ENCODE measurements at places on chromosomes 11 and 22.

- DNase-seq, result no peak
Measured at GRCh38 chr22:26549902-26550497, 37.7 kb upstream of the TFIP11 start.

- no peak for DNase-seq
Measured at GRCh38 chr22:24550902-24551435, 4.0 kb downstream of the GUCD1 start.

GRCh38 chr11:1381793-1382425 lies 7.8 kb upstream of the BRSK2 start:
- DNase-seq, result no peak

GRCh38 chr22:48268771-48269552 lies 1506.5 kb downstream of the TBC1D22A start:
- no peak for DNase-seq

- no peak for DNase-seq
Measured at GRCh38 chr11:34564406-34564805, 50.8 kb upstream of the ELF5 start.

GRCh38 chr11:117490911-117491310 lies 163.3 kb downstream of the CEP164 start:
- DNase-seq, result no peak

DNA sequence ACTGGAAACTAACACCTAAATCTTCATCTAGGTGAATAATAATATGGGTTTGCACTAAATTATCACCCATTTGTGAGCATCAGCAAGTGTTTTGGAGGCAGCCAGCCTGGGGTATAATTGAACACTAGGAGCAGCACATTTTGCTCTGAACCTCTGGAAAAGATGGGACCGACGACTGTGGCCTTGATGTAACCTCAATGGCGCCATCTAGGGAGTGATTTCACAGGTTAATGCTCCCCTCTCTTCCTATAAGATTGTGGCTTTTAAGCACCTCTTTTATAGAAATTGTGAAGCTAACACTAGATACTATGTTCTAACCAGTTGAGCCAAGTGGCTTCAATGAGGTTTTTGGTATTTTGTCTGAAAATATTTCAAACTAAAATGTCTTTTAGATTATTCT lies 203.7 kb downstream of the NELL1 start:
- DNase-seq, result no peak

DNA sequence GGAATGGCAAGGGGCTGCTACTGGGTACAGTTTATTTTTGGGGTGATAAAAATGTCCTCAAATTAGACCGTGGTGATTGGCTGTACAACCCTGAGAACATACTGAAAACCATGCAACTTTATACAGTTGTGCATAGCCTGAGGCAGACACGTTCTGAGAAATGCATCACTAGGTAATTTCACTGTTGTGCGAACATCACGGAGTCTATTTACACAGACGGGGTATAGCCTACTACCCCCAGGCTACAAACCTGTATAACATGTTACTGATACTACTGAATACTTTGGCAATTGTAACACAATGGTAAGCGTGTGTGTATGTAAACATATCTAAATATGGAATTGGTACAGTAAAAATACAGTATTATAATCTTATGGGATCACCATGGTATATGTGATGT lies 23.6 kb downstream of the NARS2 start:
- no peak for DNase-seq

DNA sequence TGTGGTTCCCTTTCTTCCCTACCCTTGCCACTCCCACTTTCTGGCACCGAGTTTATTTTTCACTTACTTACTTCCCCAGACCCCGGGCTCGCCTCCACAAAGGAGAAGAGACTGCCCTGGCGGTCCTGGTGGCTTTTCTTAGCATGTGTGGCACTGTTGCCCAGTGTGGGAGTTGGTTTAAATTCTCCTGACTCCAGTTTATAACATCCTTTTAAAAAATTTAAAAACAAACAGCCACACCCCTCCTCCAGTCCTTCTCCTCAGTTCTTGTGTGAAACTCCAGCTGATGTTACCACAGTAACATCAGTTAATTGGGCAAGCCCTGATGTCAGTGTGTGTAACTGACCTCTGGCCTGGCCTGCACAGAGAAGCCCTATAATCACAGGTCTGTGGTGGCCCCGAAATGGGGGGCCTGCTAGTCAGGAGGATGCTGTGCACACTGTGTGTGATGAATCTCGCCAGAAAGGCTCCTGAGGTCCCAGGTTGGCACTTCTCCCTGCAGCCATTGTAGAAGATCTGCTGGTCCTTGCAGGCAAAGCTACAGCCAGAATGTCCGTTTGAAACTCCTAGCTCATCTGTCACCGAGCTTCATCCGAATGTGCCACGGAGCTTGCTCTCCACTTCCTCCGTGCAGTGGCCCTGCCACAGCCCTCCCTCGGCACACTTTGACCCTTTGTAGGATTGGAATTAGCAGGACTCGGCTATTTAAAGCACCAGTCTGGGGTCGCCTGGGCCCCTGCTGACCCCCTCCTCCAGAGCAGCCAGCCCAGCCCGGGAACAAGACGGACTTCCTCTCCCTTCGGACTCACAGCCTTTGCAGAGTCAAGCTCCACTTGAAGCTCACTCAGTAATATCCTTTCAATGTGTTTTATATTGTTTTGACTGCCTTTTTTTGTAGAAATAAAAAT lies 7.6 kb downstream of the YDJC start:
- DNase-seq, result no peak

- no peak for DNase-seq
Measured at GRCh38 chr11:120219232-120219937, 8.6 kb downstream of the OAF start.

- DNase-seq, result no peak
Measured at GRCh38 chr22:40281717-40282116, 64.6 kb upstream of the ADSL start.

GRCh38 chr22:31136711-31137110 lies 3.6 kb downstream of the PLA2G3 start:
- DNase-seq, result no peak

DNA sequence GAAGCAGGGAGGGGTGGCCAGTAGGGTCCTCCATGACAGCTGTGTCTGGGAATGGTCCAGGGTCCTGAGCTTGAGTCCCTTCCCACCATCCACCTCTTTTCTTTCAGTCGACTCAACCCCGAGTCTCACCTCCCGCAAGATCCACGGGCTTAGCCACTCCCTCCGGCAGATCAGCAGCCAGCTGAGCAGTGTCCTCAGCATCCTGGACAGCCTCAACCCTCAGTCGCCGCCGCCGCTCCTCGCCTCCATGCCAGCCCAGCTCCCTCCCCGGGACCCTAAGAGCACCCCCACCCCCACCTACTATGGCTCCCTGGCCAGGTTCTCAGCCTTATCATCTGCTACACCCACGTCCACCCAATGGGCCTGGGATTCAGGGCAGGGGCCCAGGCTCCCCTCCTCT lies 81.9 kb downstream of the CEP164 start:
- no peak for DNase-seq

- DNase-seq, result no peak
Measured at GRCh38 chr11:68274306-68274705, 2.5 kb upstream of the C11orf24 start.

DNA sequence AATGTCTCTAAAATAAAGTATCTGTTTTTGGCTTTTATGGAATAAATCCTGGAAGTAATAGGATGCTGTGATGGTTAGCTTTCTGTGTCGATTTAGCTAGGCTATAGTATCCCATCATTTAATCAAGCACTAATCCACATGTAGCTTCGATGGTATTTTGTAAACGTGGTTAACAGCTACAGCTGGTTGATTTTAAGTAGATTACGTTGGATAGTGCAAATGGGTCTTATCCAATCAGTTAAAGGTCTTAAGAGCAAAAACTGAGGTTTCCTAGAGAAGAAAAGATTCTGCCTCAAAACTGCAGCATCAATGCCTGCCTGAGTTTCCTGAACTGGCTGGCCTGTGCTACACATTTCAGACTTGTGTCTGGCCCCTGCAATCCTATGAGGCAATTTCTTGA lies 314.2 kb upstream of the SORL1-AS1 start:
- no peak for DNase-seq

GRCh38 chr22:49090853-49091135 lies 736.9 kb downstream of the BRD1 start:
- no peak for DNase-seq

GRCh38 chr11:22199243-22199642 lies 6.4 kb downstream of the ANO5 start:
- DNase-seq, result no peak

- DNase-seq, result no peak
Measured at GRCh38 chr11:126115127-126115495, 52.4 kb upstream of the CDON start.

DNA sequence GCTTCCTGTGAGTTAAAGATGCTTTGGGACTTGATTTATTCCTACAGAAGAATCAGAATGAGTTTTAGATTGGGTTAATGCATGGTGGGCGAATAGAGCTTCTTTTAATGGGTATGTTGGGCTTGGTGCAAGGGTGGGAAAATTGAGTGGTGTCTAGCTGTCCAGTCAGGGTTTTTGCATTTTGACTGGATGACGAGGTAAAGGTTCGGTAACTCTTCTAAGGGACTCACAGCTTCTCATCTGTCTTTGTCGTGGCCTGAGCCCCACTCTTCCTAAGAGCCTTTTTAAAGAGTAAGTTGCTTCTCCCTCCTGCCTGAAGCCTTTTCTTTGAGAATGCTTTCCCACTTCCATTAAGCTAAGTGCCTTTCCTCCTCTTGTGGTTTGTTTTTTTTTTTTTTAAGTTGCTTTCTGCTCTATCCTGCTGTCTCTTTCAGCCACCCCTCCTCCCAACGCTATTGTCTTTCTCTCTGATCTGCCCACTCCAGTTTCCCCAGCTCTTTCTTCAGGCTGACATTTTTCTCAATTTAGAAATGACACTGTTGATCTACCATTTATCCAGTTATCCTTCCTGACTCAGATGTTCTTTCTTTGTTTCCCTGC lies 1.1 kb downstream of the DPF2 start:
- no peak for DNase-seq

DNA sequence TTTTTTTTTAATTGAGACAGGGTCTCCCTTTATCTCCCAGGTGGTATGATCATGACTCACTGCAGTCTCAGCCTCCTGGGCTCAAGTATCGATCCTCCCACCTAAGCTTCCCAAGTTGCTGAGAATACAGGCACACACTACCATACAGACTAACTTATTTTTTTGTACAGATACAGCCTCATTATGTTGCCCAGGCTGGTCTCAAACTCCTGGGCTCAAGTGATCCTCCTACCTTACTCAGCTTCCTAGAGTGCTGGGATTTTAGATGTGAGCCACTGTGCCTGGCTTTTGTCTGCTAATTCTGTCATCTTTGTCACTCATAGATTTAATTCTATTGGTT lies 43.5 kb downstream of the CBL start:
- DNase-seq, result no peak

- no peak for DNase-seq
Measured at GRCh38 chr11:11533057-11533456, 88.7 kb downstream of the GALNT18 start.

DNA sequence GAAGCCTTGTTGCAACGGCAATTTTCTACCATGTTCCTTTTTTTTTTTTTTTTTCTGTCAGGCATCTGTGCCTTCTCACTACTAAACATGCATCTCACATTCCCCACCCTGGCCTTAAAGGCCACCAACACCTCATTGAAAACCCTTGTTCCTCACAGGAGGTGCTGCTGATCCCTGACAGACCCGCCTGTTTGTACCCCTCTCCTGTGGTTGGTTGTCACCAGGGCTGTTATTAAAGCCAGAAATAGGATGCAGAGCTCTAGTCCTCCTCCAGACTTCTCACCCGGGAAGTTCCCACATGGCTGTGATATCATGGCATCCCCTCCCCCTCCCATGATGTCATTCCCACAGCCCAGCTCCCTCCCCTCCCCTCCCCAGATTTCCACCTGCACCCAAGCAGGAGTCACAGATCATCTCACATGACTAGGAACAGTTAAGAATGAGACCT lies 302.8 kb upstream of the NCAM1 start:
- DNase-seq, result no peak
